Keratinocyte (primary cell): ENCODE measurements at places on chromosomes 16 and 17.
A peak's percentile ranks its signal among the peaks of the same experiment; 100 is the strongest.

- DNase-seq, result no peak
These were observed 26.1 kb downstream of the QPRT start for GRCh38 chr16:29705030-29705429.

- DNase-seq, result no peak
These were observed 68.8 kb downstream of the ITFG1 start for GRCh38 chr16:47392081-47392480.

GRCh38 chr17:2203818-2204217 is 99.8 kb downstream of the SMG6 start:
- no peak for DNase-seq

GRCh38 chr17:16181581-16181980 is 33.8 kb downstream of the NCOR1 start:
- DNase-seq, result no peak

- DNase-seq, result no peak
These were observed 127.0 kb downstream of the ABCC6 start for GRCh38 chr16:16096121-16096857.

GRCh38 chr17:2239882-2240430 is 63.6 kb downstream of the SMG6 start:
- no peak for DNase-seq

DNA sequence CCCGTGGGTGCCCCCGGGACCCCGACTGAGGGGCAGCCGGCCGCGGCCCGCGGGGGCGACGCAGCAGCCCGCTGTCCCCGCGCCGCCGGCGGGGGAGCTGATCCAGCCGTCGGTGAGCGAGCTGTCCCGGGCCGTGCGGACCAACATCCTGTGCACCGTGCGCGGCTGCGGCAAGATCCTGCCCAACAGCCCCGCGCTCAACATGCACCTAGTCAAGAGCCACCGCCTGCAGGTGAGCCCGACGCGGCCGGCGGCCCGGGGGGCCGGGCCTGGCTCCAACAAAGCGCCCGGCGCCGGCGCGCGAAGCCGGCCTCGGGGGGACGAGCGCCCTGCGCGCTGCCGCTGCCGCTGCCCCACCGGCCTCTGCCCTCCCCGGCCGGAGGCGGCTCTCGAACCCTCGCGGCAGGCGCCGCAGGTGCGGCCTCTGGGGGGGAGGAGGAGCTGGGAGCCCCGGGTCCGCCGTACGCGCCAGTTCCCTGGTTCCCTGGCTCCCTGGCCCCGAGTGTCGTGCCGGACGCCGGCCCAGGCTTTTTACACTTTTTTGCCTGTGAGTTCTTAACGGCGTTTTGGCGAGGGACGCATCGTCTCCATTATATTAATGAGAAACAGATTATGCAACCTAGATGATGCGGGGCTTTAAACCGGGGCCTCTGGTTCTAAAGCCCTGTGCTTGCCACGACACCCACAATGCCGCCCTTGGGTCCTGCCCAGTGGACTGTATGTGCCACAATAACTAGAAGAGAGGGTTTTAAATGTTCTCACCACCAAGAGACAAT is 521 bp downstream of the ATMIN start:
- no peak for DNase-seq

- DNase-seq, result no peak
These were observed 17.5 kb downstream of the TMEM132E start for GRCh38 chr17:34596920-34597319.

DNA sequence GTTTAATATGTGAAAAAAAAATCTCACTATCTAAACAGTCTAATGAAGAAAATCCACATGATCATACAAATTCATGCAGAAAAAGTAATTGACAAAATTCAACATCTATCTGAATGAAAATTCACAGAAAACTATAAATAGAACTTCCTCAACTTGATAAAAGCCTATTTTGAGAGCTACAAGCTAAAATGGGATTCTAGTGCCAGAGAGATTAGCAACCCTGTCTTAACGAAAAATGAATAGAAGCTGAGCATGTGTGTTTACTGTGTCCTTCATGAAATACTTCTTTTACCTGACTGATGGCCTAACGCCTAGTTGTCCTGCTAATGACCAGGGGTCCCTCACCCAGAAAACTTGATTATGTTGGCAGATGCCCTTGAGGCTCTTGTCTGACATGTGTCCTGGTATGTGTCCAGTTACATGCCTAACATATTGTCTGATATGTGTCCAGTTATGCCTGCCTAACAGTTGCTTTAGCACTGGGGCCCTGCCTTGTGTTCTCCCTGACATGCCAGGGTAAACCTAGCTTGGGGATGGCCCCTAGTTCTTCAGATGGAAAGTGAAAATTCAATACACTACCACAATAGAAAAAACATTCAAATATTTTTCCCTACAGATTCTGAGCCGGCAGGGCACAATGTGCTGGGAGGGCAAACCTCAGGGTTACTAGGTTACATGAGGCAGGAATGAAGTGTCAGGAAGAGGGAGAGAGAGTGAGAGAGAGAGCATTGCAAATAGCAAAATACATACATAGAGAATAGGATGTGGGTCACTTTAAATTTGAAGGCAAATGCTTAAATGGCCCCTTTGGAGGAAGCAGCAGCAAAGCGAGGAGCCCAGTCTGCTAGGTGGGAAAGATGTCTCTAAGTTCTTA is 834.0 kb downstream of the CDH11 start:
- no peak for DNase-seq

DNA sequence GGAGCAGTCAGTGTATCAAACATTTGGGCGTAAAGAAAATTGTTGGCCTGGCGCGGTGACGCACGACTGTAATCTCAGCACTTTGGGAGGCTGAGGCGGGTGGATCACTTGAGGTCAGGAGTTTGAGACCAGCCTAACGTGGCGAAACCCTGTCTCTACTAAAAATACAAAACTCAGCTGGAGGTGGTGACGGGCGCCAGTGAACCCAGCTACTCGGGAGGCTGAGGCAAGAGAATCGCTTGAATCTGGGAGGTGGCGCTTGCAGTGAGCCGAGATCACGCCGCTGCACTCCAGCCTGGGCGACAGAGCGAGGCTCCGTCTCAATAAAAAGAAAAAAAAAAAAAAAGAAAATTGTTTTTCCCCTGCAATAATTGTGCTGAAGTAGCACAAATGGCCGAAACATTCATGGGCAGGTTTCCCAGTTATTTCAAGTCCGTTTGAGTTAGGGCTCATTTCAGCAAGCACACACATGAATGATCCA is 1.4 kb downstream of the GCSH start:
- DNase-seq, result no peak

DNA sequence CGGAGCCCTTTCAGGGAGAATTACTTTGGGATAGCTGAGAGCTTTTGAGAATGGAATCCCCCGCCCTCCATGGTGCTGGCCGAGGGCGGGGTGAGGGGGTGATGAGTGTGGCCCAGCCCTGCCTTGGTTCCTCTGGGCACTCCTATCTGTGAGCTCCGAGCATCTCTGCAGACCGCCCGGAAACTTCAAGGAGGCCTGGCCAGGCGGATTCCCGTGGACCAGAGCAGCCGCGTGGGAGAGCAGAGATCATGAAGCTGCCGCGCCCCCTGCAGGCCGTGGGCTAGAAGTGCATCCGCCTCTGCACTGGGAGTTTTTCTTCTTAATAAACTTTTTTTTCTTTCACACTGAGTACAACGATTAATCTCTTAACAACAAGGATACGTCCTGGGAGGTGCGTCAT is 392.9 kb upstream of the EEF2KMT start:
- DNase-seq, result no peak

- DNase-seq, result peak; percentile 87
These were observed 26.4 kb upstream of the RPL38 start for GRCh38 chr17:74177018-74177450.

GRCh38 chr17:31511195-31511578 is 119.7 kb downstream of the RAB11FIP4 start:
- no peak for DNase-seq

DNA sequence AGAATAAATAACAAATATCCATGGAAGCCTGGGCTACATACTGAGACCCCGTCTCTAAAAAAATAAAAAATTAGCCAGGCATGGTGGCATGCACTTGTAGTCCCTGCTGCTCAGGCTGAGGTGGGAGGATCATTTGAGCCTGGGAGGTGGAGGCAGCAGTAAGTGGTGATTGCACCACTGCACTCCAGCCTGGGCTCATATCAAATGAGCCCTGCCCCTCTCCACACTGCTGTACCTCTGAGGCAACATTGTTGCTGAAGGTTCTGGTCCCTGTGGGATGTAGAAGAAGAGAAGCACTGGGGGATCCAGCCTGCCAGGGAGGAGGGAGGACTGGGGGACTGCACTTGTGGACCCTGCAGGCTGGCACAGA is 11.4 kb upstream of the ARHGAP23 start:
- DNase-seq, result no peak

- DNase-seq, result no peak
These were observed 21.8 kb upstream of the PRM1 start for GRCh38 chr16:11302977-11303376.

DNA sequence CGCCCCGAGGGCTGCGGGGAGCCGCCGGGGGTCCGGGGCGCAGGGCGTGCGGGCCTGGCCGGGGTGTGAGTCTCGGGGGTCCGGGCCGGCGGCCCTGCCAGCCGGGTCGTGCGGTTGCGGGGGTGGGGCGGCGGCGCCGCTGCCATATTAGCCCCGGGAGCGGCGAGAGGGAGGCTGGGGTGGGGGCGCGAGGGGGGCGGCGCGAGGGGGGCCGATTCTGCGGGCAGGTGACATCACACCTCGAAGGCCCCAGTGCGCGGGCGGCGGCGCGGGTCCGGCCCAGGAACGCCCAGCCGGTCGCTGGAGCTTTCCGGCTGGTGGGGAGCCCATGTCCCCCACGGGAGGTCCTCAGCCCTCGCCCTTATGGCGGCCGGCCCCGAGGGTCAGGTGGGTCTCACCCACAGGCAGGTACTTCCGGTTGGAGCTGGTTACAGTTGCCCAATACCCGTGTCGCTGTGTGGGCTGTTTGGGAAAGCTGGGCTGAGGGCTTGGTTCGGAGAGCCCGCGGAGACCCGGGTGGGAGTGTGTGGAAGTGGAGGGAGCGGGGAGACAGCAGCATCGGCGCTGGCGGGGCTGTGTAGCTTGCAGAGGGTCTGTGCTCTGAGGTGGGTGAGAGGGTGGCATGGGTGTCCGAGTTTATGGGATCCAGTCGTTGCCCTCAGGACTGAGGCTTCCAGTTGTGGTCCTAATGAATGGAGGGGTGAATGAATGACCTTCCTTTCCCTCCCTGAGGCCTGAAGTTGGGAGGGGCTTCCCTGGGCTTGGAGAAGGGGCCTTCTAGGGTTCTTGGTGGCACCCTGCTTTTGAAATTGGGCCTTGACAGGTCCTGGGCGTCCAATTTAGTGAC is 804 bp downstream of the ATP6V0C start:
- no peak for DNase-seq

DNA sequence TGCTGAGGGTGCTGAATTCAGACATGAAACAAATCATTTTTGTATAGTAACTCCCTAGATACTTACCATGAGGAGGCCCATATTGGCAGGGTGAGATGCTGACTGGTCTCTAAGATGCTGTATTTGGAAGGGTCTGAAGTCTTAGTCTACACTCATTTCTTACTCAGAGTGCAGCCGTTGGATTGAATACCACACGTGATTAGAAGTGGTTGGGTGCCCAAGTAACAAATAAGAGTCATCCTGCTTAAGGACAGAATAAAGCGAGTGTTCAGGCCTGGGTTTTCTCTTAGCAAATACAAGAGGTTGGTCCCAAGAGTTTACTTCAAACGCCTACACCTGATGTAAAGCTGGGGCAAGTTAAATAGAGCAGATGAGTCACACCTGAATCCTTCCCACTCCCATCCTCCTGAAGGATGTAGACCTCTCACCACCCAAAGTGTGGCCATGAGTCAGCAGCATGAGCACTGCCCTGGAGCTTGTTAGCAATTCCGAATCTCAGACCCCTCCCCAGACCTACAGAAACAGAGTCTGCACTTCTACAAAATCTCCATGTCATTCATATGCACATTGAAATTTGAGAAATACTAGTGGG is 284.6 kb upstream of the CDH5 start:
- DNase-seq, result peak; percentile 78

GRCh38 chr17:11109106-11109505 is 131.9 kb upstream of the SHISA6 start:
- no peak for DNase-seq

GRCh38 chr17:68714676-68715075 is 113.5 kb upstream of the FAM20A start:
- DNase-seq, result no peak

- DNase-seq, result no peak
These were observed 4.2 kb downstream of the ITGB3 start for GRCh38 chr17:47257651-47258339.

GRCh38 chr16:80114699-80115098 is 426.1 kb upstream of the DYNLRB2 start:
- no peak for DNase-seq

- no peak for DNase-seq
These were observed at the start of gene KIF19 for GRCh38 chr17:74325743-74326379. Gene KIF19 (plus strand): TSS chr17:74326226. CDS start chr17:74326350, 124 bp downstream.

- no peak for DNase-seq
These were observed 177.2 kb downstream of the ENGASE start for GRCh38 chr17:79251824-79252223.

GRCh38 chr16:64352246-64352645 is 769.6 kb downstream of the CDH11 start:
- no peak for DNase-seq

DNA sequence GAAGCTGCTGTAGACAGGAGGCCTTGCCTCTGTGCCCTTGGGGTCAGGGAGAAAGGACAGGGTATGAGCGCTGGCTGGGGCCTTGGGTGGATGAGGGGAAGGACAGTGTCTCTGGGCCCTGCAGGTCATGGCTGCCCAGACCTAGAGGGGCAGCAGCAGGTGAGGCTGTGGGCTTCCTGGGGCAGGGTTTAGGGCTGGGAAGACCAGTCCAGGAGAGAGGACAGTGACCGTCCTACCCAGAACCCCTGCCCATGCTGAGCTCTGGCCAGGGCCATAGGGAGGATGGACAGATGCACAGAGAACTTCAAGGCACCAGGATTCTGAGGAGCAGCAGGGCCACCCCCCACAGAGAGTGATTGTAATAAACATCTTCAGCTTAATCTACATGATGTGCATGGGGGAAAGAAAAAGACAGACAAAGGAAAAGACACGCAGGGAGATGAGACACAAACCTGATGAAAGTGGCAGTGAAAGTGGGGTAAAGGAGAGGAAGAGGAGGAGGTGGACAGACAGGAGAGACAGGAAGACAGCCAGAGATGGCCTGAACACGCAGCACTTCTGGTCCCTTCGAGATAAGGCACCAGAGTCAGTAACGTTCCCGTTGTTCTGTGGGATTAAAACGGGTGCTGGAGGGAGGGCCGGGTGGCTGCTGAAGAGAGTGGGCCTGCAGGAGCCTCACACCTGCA is 17.5 kb downstream of the FLOT2 start:
- no peak for DNase-seq

DNA sequence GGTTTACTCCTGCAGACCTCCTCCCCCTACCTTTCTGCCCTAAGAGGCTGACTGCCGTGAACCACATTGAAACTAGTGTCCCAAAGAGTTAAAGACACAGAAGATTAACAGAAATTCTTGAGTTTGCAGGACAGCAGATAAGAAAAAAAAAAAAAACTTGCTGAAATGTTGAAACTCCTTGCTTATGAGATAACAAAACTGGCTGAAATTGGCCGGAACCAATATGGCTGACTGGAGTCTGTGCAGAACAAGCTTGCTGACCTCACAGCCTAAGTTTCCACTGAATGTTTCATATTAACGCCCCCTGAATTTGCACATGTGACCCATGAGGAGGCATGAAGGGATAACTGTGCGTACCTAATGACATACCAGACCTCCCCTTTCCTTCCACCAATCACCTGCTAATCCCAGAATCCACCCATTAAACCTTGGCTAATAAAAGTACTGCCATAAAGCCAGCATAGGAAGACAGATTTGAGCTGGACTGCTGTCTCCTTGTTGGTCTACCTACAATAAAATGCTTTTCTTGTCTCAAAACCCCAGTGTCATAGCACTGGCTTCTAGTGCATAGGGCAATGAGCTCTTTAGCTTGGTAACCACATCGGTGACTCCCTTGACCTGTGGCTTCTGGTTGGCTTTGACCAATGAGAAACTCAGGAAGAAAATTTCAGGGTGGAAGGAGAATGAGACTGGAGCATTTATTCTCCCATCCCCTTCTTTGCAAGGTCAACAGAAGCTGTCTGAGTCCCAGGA is 80.1 kb downstream of the PMP22 start:
- no peak for DNase-seq
